H4 (cell line): ENCODE measurements at places on chromosomes 2 and 18. TPM values are rescaled to one million over a fixed set of nuclear protein-coding genes. Genes with fewer than 3 reads are reported as not detected.

Gene NT5C1B
- total RNA-seq, result not detected in 2 replicates

Gene MC5R
- 0.10 TPM in 1 of 2 replicates, not detected in the other for total RNA-seq

DNA sequence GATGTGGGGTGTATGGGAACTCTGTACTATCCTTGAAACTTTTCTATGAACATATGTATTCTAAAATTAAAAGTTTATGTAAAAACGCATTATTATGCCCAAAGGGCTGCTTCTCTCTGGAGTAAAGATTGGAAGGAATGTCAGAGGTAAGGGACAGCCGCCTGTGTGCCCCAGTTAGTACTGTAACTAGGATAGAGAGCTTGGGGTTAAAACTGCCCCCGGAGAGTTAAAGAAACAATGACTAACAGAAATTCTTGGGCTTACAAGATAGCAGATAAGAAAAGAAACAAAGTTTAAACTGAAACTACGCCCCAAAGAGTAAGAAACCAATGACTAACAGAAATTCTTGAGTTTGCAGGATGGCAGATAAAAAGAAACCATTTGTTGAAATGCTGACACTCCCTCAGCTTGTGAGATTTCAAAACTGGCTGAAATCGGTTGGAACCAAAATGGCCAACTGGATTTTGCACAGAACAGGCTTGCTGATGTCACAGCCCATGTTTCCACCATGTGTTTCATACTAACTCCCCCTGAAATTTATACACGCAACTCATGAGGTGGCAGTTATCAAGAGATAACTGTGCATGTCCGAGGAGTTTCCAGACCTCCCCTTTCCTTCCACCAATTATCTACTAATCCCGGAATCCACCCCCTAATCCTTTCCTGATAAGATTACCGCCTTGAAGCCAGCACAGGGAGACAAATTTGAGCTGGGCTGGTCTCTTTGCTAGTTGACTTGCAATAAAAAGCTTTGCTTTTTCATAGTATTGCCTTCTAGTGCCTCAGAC is 8.7 kb upstream of the TXNDC2 start:
- peak; percentile 87 for DNase-seq

DNA sequence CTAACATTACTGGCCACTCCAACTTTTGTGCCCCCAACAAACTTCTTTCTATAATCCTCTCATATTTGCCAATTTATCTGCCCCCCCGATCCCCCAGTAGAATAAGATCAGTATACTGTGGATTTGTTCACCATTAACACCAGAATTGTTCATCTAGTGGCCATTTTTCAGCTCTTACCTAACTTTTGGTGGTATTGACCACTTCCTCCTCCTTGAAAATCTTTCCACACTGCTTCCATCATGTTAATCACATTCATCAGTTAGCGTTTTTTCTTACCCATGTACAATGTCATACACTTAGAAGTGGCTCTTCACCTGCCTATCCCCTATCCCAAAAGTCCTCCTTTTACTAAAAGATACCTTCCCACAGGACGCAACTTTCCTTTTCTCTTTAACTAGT is 6.1 kb downstream of the IMPACT start:
- no peak for DNase-seq

- no peak for DNase-seq
Measured at GRCh38 chr2:40361478-40361877, 90.4 kb downstream of the SLC8A1 start.

GRCh38 chr2:99554238-99554637 is 64.4 kb upstream of the REV1 start:
- DNase-seq, result no peak

GRCh38 chr2:152635635-152636298 is 81.5 kb downstream of the PRPF40A start:
- DNase-seq, result peak; percentile 35
